ENCODE measurements at places on chromosomes 2 and 18.

- H3K36me3 ChIP-seq, result no peaks in the 10 kb centered on the region
- H3K27ac ChIP-seq, result no peak overlapping the region
- no peak for DNase-seq
- H3K27me3 ChIP-seq, result no peaks in the 10 kb centered on the region
- no peaks in the 10 kb centered on the region for H3K4me1 ChIP-seq
Measured at GRCh38 chr18:44464398-44465180, 216.1 kb upstream of the SETBP1 start.

GRCh38 chr18:32167980-32168730, 21.7 kb upstream of the MEP1B start:
- no peak overlapping the region for H3K27ac ChIP-seq
- no peaks in the 10 kb centered on the region for H3K4me1 ChIP-seq
- H3K36me3 ChIP-seq, result no peaks in the 10 kb centered on the region
- no peak for DNase-seq
- H3K4me3 ChIP-seq, result no peak overlapping the region

DNA sequence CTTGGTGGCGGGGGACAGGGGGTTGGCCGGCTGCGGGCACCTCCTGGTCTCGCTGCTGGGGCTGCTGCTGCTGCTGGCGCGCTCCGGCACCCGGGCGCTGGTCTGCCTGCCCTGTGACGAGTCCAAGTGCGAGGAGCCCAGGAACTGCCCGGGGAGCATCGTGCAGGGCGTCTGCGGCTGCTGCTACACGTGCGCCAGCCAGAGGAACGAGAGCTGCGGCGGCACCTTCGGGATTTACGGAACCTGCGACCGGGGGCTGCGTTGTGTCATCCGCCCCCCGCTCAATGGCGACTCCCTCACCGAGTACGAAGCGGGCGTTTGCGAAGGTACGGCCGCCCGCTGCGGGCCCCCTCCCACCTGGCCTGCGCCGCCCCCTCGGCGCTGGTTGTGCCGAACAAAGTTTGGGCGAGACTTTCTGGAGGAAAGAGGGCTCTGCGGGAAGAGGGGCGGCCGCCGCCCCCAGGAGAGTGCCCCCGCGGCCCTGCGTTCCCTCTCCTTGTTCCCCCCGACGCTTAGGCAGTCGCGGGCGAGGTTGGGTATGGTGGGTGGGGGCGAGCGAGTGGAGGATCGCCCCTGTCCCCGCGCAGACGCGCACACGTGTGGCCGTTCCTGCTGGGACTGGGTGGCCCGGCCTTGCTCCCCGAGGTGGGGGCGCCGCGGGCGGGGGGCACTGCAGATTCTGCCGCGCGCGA, 866 bp downstream of the CRIM1 start:
- DNase-seq, result peak; percentile 30
- peaks cover 47% of the 10 kb centered on the region for H3K27me3 ChIP-seq
- H3K36me3 ChIP-seq, result no peaks in the 10 kb centered on the region
- no peak overlapping the region for H3K27ac ChIP-seq
- peaks cover 48% of the 10 kb centered on the region for H3K4me1 ChIP-seq

GRCh38 chr2:43397411-43397810, 171.0 kb upstream of the ZFP36L2 start:
- H3K27me3 ChIP-seq, result no peaks in the 10 kb centered on the region
- no peak for DNase-seq
- no peak overlapping the region for H3K4me3 ChIP-seq
- no peak overlapping the region for H3K27ac ChIP-seq
- H3K36me3 ChIP-seq, result peaks cover 26% of the 10 kb centered on the region
- H3K4me1 ChIP-seq, result peaks cover 14% of the 10 kb centered on the region

DNA sequence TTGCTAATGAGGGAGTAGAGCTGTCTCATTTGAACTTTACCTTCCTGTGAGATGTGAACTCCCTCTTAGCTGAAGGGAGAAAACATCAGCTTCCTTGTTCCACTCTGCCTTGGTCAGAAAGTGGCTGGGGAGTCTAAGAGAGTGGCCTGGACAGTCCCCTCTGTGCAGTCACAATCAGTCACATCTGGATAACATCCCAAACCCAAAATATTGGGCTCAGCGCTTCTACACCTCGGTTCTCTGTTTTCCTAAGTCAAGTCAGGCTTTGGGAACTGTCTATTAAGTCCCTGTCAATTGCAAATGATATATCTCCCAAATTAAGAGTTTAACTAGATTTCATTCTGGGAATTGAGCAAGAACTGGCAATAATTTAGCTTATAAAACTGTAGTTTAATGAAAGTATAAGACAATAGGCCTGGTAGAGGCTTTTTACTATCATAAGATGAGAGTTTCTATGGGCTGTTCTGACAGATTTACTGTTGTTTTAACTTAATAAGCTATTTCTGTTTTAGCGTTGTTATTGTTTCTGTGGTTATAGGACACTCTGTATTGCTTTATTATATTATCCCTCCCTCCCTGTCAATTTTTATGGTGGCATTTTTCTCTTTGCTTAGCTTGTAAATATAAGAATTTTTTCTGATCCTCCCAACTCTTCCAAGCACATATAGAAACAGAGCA, 135.1 kb upstream of the LHCGR start:
- no peaks in the 10 kb centered on the region for H3K27me3 ChIP-seq
- no peaks in the 10 kb centered on the region for H3K4me1 ChIP-seq
- H3K4me3 ChIP-seq, result no peak overlapping the region
- H3K36me3 ChIP-seq, result no peaks in the 10 kb centered on the region

GRCh38 chr2:236256366-236256985, 7.7 kb downstream of the ASB18 start:
- no peak overlapping the region for H3K4me3 ChIP-seq
- DNase-seq, result no peak
- no peaks in the 10 kb centered on the region for H3K36me3 ChIP-seq
- no peak overlapping the region for H3K27ac ChIP-seq
- H3K27me3 ChIP-seq, result no peaks in the 10 kb centered on the region

GRCh38 chr18:42242758-42243157, 287.7 kb downstream of the PIK3C3 start:
- no peaks in the 10 kb centered on the region for H3K4me1 ChIP-seq
- H3K27me3 ChIP-seq, result no peaks in the 10 kb centered on the region
- H3K27ac ChIP-seq, result no peak overlapping the region
- DNase-seq, result no peak
- no peak overlapping the region for H3K4me3 ChIP-seq
- no peaks in the 10 kb centered on the region for H3K36me3 ChIP-seq

- no peak overlapping the region for H3K4me3 ChIP-seq
- no peaks in the 10 kb centered on the region for H3K36me3 ChIP-seq
- H3K27me3 ChIP-seq, result no peaks in the 10 kb centered on the region
- no peaks in the 10 kb centered on the region for H3K4me1 ChIP-seq
- no peak overlapping the region for H3K27ac ChIP-seq
Measured at GRCh38 chr2:107325981-107326786, 440.2 kb upstream of the ST6GAL2 start.

GRCh38 chr2:134155134-134155533, 98.7 kb upstream of the MGAT5 start:
- no peaks in the 10 kb centered on the region for H3K27me3 ChIP-seq
- DNase-seq, result peak; percentile 35
- no peaks in the 10 kb centered on the region for H3K36me3 ChIP-seq

GRCh38 chr18:22112215-22112614, 57.2 kb upstream of the GATA6 start:
- H3K27ac ChIP-seq, result no peak overlapping the region
- no peaks in the 10 kb centered on the region for H3K4me1 ChIP-seq
- H3K4me3 ChIP-seq, result no peak overlapping the region
- no peaks in the 10 kb centered on the region for H3K36me3 ChIP-seq
- no peak for DNase-seq

GRCh38 chr18:78765637-78766281, 213.9 kb upstream of the SALL3 start:
- no peak overlapping the region for H3K27ac ChIP-seq
- no peaks in the 10 kb centered on the region for H3K36me3 ChIP-seq
- H3K4me3 ChIP-seq, result no peak overlapping the region
- no peaks in the 10 kb centered on the region for H3K27me3 ChIP-seq
- DNase-seq, result no peak

- no peak overlapping the region for H3K27ac ChIP-seq
- H3K27me3 ChIP-seq, result no peaks in the 10 kb centered on the region
- no peak overlapping the region for H3K4me3 ChIP-seq
- no peaks in the 10 kb centered on the region for H3K4me1 ChIP-seq
- no peaks in the 10 kb centered on the region for H3K36me3 ChIP-seq
Measured at GRCh38 chr18:1774261-1774660, 797.0 kb downstream of the METTL4 start.

DNA sequence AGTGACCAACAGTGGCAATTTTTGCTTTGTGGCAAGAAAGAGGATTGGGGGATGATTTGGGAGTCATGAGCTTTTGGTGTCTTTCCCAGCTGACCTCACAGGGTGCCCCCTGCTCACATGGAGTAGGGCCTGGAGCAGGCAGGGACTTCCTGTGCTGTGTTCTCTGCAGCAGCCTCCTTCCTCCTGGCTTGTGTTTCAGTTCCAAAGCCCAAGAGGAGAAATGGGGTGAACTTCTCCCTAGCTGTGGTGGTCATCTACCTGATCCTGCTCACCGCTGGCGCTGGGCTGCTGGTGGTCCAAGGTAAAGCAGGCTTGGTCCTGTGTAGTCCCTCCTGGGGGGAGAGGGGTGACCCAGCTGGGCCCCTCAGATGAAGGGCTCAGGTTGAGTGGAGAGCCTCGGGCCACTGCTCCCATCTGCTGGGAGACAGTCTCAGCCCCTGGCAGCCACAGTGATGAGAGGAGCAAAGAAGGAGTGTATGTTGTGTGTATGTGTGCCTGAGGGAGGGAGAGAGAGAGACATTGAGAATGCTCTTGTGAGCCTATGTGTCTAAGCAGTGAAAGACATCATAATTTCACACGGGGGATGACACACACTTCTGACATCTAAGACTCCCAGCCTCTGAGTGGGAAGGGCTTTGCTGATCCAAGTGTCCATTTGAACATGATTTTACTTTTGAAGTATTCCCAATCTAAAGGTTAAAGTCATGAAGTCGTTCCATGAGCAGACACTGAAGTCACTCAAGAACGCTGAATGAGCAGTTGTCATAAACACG, 27.2 kb downstream of the MARCO start:
- DNase-seq, result peak; percentile 37
- H3K4me3 ChIP-seq, result no peak overlapping the region
- H3K27ac ChIP-seq, result peak overlapping the region; percentile 90
- no peaks in the 10 kb centered on the region for H3K27me3 ChIP-seq
- H3K36me3 ChIP-seq, result no peaks in the 10 kb centered on the region

DNA sequence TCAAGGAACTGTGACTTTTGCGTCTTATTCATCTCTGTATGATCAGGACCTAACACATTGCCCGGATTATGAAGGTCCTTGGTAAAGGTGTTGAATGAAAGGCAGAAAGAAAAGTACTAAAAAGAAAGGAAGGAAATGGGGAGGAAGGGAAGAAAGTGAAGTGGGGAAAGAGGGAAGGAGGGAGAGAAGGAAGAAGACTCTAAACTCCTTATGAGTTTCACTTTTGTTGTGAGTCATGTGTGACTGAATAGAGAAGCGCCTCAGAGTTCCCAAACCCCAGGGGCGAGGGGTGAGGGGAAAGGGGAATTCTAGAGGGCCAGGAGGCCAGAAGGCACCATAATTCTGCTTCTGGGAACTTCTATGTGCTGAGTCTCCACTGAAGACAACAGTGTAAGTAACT, 30.9 kb upstream of the OSBPL6 start:
- no peaks in the 10 kb centered on the region for H3K27me3 ChIP-seq
- DNase-seq, result no peak
- no peaks in the 10 kb centered on the region for H3K4me1 ChIP-seq
- H3K27ac ChIP-seq, result no peak overlapping the region
- no peak overlapping the region for H3K4me3 ChIP-seq

DNA sequence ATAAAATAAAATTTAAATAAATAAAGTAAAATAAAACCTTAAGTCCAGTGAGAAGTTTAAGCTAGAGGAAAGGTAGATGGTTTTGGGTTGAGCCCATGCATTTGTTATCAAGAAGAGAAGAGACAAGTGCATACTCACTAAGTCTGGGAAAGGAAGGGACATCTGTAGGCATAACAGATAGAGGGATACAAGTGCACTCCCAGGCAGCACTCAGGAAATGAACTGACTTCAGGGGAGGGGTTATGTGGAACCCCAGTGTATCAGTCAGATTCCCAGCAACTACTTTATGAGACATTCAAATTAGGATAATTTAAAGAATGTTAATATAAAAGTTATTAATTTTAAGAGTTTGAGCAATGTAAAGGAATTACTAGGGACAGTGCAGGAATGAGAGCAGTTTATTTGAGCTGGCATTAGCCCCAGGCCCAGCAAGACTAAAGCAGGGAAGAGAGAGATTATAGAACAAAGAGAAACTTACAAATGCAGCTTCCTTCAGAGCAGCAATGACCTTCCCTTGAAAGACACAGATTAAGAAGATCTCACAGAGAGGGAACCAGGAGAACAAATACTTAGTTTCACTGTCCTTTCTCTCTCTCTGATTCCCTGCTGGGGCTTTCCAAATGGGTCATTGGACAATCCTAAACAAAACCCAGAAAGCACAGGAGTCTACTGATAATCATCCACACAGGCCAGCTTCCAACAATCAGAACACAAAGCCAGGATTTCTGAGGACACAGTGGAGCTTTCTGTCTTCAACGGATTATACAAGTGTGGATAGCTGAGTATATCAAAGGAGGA, 109.7 kb downstream of the ERBB4 start:
- no peaks in the 10 kb centered on the region for H3K4me1 ChIP-seq
- no peaks in the 10 kb centered on the region for H3K27me3 ChIP-seq
- DNase-seq, result no peak
- no peak overlapping the region for H3K27ac ChIP-seq
- H3K4me3 ChIP-seq, result no peak overlapping the region
- no peaks in the 10 kb centered on the region for H3K36me3 ChIP-seq

GRCh38 chr2:165796819-165797530, 2.9 kb upstream of the GALNT3 start:
- DNase-seq, result no peak
- peaks cover 19% of the 10 kb centered on the region for H3K4me1 ChIP-seq
- no peaks in the 10 kb centered on the region for H3K27me3 ChIP-seq
- H3K27ac ChIP-seq, result no peak overlapping the region

DNA sequence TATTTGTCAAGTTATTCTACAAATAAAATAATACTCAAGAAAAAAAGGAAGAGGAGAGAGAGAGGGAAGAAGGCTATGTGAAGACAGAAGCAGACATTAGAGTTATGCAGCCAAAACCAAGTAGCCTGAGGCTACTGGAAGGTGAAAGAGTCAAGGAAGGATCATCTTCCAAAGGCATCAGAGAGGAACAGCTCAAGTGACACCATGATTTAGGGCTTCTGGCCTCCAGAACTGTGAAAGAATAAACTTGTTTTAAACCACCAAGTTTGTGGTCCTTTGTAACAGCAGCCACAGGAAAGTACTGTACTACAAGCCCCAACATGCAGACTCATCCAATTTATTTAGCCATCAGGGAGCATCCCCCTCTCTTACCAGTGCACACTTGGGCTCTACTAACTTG, 788.5 kb upstream of the LRRTM1 start:
- no peaks in the 10 kb centered on the region for H3K27me3 ChIP-seq
- DNase-seq, result no peak
- H3K4me1 ChIP-seq, result no peaks in the 10 kb centered on the region
- H3K27ac ChIP-seq, result no peak overlapping the region
- no peak overlapping the region for H3K4me3 ChIP-seq

DNA sequence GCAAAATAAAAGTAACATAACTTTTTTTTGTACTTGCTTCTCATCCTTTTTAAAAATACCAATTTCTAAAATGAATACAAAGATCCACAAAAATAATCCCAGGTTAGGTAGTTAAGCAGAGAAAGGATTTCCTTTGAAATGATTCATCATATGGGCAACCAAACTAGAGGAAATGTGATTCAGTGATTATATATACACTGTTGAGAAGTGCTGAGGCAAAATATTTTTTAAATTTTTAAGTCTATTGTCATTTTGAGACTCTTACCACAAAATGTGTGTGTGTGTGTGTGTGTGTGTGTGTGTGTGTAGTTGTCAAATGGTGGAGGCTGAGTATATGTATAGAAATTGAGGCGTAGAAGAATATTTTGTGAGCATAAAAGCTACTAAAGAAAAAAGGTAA, 1075.3 kb downstream of the LRP1B start:
- H3K27me3 ChIP-seq, result no peaks in the 10 kb centered on the region
- H3K4me1 ChIP-seq, result no peaks in the 10 kb centered on the region
- no peaks in the 10 kb centered on the region for H3K36me3 ChIP-seq
- no peak overlapping the region for H3K27ac ChIP-seq
- H3K4me3 ChIP-seq, result no peak overlapping the region
- DNase-seq, result no peak

Measured in CD14-positive monocyte (primary cell).